Fibroblast of skin of left biceps (primary cell): ENCODE measurements at places on chromosomes 2 and 18.

DNA sequence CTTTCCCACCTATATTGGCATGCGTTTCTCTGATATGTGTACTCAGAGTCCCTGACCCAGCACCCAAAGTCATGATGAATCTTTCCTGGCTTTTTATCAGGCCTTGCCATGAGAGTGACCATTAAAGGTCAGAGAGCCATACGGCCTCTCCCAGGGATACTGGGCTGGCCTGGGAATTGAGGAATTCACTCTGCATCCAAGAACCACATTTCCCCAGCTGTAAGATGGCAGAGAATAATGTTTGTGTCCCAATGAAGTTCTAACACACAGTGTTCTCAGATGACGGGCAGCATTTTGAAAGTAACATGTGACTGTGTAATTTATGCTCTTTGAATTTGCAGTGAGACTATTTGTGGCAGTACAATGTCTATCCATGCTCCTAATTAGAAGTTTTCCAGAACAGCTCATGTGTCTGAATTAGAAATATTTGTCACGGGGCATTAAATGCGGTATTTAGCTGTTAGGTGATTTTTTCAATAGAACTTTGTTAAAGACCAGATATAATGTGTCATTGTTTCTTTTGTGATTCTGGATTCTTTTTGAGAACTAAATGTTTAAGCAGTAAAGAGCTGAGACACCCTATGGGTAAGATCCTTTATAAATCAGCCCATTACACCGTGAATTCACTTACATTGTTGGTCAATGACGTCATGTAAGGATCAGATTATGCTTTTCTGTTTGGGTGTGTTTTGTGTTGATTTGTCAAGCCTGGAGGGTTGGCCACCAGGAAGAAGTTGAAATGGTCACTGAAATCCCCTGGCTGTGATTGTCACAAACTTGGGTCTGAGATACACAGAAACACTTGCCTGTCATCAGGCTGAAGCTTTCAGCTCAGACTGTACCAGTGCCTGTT is 7.3 kb upstream of the SLC3A1 start:
- no peak for DNase-seq

GRCh38 chr2:197613509-197613987 is 61.8 kb downstream of the RFTN2 start:
- no peak for DNase-seq

DNA sequence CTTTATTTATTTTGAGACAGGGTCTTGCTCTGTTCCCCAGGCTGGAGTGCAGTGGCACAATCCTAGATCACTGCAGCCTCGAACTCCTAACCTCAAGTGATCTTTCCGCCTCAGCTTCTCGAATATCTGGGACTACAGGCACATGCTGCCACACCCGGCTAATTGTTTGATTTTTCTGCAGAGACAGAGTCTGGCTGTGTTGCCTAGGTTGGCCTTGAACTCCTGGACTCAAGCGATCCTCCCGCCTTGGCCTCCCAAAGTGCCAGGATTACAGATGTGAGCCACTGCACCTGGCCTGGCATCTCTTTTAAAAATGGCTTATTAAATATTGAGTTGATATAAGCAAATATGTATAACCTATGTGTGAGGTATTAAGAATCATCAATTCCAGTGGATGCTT is 209.5 kb downstream of the FAM210A start:
- DNase-seq = no peak

DNA sequence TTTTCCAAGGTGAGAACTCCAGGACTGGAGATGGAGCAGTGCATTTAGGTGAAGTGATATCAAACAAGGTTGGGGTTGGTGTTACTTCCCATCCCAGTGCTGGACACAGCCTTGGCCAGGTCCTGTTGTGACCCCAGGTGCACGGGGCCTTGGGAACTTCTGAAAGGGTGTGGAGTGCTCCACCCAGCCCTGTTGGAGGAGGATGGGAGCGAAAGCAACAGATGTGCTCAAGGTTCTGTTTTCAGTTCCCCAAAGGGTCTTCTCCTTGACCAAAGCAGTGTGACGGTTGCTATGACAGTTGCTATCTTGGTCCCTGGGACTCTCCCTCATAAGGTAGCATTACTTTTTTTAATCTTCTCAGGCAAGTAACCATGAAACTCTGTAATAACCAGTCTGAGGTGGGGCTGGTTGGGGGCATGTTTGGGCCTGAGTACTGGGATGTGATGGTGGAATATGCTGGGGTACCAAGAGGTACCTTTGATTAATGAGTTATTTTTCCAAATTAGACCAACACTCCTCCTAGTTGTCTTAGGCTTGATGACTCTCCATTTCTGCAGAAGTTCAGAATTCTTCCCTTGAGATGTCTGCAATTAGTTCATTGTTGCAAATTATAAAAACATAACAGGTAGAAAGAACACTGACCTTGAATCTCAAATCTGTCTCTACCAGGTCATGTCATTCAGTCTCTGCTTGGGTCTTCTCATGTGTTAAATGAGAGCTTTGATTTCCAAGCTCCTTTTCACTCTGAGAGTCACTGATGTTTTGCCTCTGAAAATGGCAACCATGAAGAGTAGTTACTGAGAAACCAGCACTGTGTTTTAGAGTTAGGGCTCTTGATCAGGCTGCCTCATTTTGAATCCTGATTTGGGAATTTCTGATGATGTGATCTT is 154.5 kb downstream of the RPIA start:
- no peak for DNase-seq

DNA sequence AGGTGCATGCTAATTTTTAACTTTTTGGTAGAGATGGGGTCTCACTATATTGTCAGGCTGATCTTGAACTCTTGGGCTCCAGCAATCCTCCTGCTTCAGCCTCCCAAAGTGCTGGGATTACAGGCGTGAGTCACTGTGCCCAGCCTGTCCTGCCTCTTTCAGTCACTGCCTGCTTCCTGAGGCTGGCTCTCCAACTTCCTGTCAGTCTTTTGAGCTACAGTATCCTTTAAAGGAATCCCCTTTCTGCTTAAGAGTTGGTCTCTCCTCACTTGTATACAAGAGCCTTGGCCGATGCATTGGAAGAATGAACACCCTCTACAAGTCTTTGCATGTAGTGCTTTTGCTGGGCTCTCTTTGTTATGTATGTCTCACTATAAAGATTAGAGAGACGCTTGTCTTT is 88.4 kb upstream of the SMAD2 start:
- DNase-seq = no peak

GRCh38 chr2:73993778-73994177 is 9.1 kb downstream of the TET3 start:
- DNase-seq = no peak

DNA sequence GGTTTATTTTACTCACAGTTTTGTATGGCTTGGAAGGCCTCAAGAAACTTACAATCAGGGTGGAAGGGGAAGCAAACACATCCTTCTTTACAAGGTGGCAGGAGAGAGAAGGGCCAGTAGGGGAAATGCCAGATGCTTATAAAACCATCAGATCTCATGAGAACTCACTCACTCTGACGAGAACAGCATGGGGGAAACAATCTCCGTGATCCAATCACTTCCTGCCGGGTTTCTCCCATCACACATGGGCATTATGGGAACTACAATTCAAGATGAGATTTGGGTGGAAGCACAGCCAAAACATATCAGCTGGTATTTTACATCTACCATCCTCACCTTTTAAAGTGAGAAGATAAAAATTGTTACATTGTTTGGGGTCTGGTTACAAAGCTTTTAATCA is 427.9 kb upstream of the CDH7 start:
- DNase-seq = no peak

DNA sequence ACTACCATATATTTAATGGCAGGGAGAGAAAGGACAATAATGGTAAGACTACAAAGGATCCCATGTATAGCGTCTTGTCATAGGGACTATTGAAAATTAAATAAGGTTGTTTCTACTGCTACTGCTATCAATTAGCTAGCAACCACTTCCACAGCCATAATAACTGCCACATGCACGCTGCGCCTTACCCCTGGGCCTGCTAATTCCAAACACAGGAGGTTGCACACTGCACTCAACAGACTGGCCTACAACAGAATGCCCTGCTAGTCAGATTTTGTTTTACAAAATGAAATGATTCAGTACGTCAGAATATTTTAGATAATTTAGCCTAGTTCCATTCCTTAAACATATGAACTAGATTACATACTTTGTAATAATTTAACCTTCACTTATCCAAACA is 121.0 kb upstream of the SMAD7 start:
- DNase-seq = no peak

DNA sequence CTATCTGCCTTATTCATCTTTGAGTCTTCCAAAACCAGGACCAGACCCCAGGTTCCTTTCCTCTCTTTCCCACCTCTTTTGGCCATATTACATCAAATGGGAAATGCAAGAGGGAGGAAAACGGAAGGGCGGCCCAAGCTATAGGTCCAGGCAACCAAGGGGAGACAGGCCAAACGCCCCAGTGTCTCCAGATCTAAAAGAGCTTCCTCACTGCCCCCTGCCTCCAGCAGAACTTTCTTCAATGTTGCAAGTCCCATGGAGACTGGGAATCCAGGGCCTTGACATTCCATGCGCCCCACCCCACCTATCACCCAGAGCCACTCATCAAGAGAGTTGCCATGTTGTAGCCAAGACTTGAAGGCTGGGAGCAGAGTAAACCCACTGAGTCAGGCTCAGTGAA is 15.4 kb downstream of the TNS1 start:
- DNase-seq = no peak
